ENCODE measurements at places on chromosomes 16 and 17.

GRCh38 chr17:17207998-17208397 is 1.9 kb upstream of the PLD6 start:
- DNase-seq: no peak

- no peak for DNase-seq
Measured at GRCh38 chr16:77767211-77767610, 21.2 kb upstream of the VAT1L start.

DNA sequence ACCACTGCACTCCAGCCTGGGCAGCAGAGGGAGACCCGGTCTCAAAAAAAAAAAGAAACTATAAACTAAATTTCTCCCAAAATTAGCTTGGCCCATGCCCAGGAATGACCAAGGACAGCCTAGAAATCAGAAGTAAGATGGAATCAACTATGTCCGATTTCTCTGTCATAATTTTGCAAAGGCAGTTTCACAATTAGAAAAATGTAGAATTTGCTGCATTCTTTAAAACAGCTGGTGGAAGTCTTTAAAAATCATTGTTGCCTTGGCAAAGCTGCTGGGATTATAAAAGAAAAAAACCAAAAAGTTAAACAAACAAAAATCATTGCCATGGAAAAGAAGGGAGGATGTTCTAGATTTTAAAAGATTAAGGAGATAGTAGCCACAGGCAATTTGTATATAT is 32.4 kb downstream of the WWP2 start:
- no peak for DNase-seq

DNA sequence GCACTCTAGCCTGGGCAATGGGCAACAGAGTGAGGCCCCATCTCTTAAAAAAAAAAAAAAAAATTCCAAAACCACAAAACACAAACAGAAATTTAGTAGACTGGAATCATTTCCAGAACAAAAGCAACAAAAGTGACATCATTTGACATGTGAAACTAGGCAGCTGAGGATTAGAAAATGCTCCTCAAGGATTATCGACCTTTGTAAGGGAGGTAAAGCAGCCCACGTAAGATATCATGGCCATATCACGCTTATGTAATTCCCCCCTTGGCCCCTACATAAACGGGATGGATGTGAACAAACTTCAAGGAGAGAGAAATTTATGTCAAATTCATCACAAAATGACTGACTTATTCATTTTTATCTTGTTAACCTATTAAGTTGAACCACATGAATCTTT is 83.3 kb downstream of the WDR59 start:
- DNase-seq: no peak

- no peak for DNase-seq
Measured at GRCh38 chr17:77127735-77128361, 12.9 kb upstream of the SEC14L1 start.

DNA sequence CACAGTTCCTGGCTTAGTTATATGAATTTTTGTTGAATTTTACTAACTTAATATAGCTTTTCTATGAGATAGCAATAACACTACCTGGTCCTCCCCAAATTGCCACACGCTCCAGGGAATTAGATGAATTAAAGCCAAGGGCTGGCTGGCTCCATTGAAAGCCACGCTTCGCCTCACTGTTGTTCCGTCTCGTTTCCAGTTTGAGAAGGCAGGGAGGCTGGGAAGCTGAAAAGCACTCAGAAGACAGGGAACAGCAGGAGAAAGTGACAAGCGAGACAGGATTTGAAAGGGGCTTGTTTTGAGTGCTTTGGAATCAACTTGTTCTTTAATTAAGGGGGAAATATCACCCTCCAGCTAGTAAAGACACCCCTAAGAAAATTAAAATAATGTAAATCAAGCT is 425.3 kb downstream of the CA10 start:
- DNase-seq: no peak

DNA sequence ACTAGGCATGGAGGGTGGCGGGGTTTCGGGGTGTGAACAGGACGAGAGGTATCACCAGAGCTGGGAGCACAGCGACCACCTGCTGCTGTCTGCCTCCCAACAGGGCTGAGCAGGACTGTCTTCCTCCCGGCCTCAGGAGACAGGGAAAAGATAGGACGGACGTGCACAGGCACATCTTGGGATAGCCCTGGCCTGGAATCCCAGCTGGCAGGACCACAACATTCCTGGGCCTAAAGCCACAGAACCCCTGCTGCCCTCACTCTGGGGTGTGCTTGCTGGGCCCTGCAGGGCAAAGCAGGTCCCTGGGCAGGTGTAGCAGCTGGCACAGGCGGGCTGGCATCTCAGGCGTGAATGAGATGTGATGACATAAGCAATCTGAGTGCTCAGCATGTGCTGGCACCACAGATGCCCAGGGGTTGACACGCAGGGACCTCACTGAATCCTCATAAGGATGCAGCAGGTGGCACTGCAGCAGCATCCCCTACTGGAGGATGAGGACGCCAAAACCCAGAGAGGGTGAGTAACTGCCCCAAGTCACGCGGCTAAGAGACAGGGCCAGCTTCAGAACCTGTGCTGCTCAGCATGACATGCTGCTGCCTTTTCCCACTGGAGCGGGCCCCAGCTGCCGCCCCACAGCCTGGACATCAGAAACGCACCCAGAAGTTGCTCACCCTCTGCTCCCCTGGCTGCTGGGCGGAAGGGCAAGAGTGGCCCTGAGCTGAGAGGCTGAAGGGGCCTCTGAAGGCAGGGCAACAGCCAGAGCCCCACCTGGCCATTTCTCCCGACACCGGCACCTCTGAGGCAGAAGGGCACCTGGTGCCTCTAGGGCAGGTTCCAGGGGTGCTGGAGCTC is 7.1 kb downstream of the CORO7 start:
- DNase-seq: peak; percentile 63

- DNase-seq: no peak
Measured at GRCh38 chr16:47979164-47979520, 176.7 kb downstream of the ABCC12 start.

DNA sequence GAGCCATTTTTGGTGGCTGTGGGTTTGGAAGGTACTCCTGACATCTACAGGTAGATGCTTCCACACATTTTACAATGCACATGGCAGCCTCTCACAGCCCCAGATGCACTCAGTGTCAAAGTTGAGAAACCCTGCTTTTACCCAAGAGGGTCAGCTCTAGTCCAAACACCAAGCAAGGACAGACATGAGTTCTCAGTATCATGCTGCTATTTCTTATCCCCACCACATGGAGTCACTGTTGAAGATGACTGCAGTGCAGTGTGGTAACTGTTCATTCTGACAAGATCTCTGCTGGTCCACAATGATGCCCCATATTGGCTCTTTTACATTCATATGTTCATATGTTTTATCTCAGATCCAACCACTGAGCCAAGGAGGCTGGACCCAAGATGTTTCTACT is 50.5 kb upstream of the SALL1 start:
- DNase-seq: no peak

GRCh38 chr16:88444826-88445582 is 8.1 kb upstream of the ZFPM1 start:
- DNase-seq: no peak

GRCh38 chr17:7587420-7588151 is 2.3 kb downstream of the SOX15 start:
- DNase-seq: peak; percentile 85

DNA sequence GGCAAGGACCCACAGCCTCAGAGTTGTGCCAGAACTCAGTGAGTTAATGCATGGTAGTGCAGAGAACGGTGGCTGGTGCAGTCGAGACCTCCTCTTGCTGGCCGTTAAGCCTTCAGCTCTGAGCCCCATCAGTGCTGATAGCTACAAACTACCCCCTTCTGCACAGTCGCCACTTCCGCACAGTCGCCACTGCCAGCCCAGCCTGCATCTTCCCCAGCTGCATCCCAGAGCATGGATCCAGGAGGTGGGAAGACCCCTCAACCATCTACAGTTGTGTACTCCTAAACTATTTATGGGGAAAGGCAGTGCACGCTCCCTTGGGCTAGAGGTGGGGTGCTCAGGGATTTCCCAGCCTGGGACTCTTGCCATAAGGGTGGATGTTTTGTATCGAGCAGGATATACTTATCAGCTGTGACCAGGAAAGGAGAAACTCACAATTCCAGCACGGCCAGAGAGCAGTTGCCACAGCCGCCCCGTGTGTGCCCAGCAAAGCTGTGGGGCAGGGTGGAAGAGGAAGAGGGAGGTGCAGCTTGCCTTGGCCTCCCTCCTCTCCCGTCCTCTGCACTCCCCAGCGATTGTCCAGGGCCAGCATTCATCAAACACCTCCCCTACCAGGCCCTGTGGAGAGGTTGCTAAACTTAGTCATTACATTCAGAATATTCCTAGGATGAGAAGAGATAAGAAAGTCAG is 49.5 kb upstream of the CMIP start:
- DNase-seq: no peak

DNA sequence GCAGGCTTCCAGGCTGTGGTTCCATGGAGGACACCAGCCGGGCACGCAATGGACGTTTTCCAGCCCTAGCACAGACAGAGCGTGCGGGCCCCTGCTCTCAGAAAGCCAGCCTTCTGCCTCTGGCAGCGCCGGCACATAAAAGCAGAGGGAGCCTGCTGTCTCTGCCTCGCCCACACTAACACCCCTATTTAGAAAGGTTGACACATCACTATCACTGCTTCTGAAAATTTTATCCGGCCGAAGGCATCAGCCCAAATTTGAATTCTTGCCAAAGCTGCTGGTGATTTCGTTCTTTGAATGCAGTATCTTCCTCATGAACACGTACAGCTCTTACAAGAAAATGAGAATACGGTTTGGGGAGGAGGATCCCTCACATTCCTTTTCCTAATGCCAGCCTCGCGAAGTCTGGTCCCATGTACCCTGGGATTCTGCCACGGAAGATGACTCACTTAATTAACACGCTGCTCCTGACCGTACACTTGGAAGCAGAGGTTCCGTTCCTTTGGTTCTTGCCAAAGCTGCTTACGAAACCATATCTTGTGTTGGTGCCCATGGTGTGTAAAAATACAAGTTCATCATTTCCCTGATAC is 1.3 kb upstream of the RAB11FIP3 start:
- peak; percentile 90 for DNase-seq

- peak; percentile 26 for DNase-seq
Measured at GRCh38 chr17:33038740-33039139, 47.1 kb downstream of the SPACA3 start.

DNA sequence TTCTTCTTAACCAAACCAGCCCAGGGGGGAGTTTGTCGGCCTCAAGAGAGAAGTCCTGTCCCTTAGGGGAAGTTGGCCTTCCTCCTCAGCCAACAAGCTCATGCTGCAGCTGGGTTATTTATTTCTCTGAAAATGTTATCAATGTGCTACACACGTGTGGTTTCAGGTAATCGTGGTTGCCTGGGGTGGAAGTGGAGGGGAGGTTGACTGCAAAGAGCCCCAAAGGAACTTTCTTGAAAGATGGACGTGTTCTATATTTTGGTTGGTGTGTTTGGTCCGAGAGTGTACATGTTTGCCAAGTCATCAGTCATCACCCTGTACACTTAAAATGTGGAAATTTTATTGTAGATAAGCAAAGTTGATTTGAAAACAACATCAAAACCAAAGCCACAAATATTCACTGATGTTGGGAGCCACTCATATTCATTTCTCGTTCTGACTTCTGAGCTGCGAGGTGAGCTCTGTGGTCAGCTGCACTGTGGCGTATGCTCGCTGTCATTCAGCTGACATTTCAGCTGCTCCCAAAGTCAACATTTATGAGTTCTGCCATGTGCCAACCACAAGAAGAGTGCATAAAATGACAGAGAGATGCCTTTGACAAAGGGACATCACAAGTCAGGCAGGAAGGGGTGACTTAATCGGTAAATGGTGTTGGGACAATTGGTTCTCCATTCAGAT is 26.5 kb upstream of the ADGRG1 start:
- DNase-seq: no peak

DNA sequence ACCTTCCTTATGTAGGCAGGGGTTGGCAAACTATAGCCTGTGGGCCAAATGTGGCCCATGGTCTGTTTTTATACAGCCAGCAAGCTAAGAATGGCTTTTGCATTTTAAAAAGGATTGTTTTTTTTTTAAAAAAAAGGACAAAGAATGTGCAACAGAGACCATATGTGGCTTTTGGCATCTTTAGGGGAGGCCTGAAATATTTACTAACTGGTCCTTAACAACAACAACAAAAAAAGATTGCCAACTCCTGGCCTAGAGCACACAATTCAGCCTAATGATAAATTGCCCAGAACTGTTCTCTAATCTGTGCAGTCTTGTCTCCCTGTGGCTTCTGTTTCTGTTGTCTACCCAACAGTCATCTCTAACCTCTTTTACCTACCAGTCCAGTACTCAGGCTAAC is 67.1 kb downstream of the SSH2 start:
- DNase-seq: no peak

DNA sequence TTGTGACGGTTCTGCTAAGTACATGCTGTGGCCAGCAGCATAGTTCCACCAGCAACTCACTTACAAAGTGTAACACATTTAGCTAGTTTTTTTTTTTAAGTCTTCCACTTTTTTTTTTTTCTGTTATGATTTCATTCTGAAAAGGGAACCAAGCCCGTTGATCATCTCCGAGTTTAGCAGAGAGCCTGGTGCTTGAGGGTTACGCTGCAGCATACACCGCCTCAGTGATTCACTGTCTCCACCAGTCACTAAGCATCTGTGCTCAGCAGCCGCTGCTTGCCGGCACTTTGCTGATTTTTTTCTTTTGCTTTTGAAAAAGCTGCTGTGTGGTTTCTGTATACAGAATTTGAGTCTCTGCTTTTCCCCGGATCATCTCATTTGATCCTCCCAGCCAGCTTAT is 194.5 kb upstream of the CDH13 start:
- DNase-seq: no peak

- no peak for DNase-seq
Measured at GRCh38 chr17:78522031-78522809, 55.0 kb downstream of the DNAH17 start.

GRCh38 chr17:40646791-40647623 is 611 bp downstream of the SMARCE1 start:
- peak; percentile 52 for DNase-seq

GRCh38 chr16:9657641-9658040 is 524.6 kb downstream of the GRIN2A start:
- DNase-seq: no peak

All from RWPE1 (cell line).